ENCODE measurements at places on chromosomes 1 and 21. TPM values are rescaled to one million over a fixed set of nuclear protein-coding genes. Genes with fewer than 3 reads are reported as not detected.

GRCh38 chr1:207578796-207579435 lies 66.0 kb upstream of the CR1L start:
- H3K36me3 ChIP-seq = no peaks in the 10 kb centered on the region
- H3K27ac ChIP-seq = no peak overlapping the region
- no peaks in the 10 kb centered on the region for H3K27me3 ChIP-seq
- DNase-seq = no peak
- no peak overlapping the region for H3K4me3 ChIP-seq

DNA sequence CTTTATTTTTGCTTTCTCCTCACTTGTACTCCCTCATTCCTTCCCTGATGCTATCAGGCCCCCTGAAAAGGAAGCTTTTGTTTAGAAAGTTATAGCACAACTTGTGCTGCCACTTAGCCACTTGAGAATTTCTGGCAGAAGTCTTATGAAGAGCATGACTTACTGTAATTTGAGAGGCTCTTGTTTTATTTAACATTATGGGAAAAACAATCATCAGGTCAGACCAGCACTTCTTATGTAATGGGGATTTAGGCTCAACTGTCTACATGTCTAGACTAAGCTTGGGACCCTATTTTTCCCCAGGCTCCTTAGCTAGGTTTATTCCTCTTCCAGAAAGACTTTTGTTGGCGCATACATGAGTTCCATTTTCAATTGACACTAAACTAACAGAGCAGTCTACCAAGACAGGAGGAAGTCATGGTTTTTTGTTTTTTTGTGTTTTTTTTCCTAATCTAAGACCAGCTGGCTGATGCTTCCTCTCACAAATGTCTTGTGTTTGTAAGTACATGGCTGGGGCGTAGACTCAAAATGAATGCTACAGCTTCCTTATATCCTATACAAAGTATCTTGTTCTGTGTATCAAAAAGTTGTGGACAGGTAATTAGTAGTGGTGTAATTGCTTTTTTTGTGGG lies 31.5 kb downstream of the TNFSF4 start:
- H3K36me3 ChIP-seq = no peaks in the 10 kb centered on the region
- H3K27me3 ChIP-seq = no peaks in the 10 kb centered on the region
- H3K4me1 ChIP-seq = no peaks in the 10 kb centered on the region
- no peak overlapping the region for H3K27ac ChIP-seq
- H3K4me3 ChIP-seq = no peak overlapping the region

- H3K36me3 ChIP-seq = no peaks in the 10 kb centered on the region
- no peaks in the 10 kb centered on the region for H3K27me3 ChIP-seq
- no peak overlapping the region for H3K27ac ChIP-seq
- no peaks in the 10 kb centered on the region for H3K4me1 ChIP-seq
- no peak overlapping the region for H3K4me3 ChIP-seq
- DNase-seq = no peak
These were observed 138.6 kb upstream of the NGF start for GRCh38 chr1:115476616-115477015.

SPRR5 gene
- polyA plus RNA-seq = not detected
